AG09319 (cell line): ENCODE measurements at places on chromosomes 6 and 20.
A peak's percentile ranks its signal among the peaks of the same experiment; 100 is the strongest.

GRCh38 chr6:37507077-37507476 lies 7.4 kb upstream of the CCDC167 start:
- no peak for DNase-seq

GRCh38 chr6:161226009-161226964 lies 47.6 kb downstream of the AGPAT4 start:
- no peak for DNase-seq

GRCh38 chr6:82951935-82952334 lies 113.7 kb downstream of the UBE3D start:
- no peak for DNase-seq

- no peak for DNase-seq
Observed at GRCh38 chr6:113731541-113731940, 125.6 kb upstream of the MARCKS start.

- no peak for DNase-seq
Observed at GRCh38 chr6:2558098-2558680, 192.5 kb downstream of the MYLK4 start.

DNA sequence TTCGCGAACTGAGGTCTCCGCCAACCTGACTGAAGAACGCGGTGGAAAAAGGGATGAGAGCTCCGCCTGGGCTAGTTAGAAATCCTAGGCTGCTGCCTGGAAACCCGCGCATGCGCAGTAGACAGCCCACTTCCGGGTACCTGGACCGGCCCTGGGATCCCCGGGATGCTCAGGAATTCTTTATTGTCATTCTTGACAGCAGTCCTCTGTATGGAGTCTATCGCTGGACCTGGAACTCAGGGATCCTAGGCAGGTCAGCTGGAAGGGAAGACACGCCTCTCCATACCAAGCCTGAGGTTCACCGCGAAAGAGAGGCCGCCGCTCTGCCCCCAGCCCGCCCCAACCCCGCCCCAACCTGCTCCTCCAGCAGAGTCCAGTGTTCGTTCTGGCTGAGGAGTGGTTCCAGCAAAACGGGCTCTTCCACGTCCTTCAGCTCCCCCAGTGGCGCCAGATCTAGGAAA lies 1379.2 kb upstream of the DEFB115 start:
- DNase-seq: no peak

DNA sequence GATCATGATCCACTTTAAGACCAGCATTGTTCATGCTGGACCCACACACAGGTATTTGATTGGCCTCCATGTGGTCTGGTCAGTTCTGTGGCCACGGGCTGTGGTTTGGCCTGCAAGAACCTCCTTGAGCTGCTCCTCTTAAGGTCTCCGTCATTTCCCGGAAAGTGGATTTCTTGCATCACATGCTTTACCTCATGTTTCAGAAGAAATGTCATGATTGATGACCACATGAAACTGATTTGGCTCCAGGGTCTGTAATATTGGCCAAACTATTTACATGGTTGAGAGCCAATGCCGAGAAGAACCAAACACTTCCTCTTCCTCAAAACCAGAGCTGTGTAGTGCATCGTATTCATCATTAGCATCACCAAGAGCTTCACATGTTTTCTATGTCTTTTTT lies 13.2 kb upstream of the RSPH3 start:
- no peak for DNase-seq

- no peak for DNase-seq
Observed at GRCh38 chr6:143575901-143576426, 64.4 kb upstream of the FUCA2 start.

GRCh38 chr6:42831237-42831636 lies 48.2 kb upstream of the RPL7L1 start:
- no peak for DNase-seq

DNA sequence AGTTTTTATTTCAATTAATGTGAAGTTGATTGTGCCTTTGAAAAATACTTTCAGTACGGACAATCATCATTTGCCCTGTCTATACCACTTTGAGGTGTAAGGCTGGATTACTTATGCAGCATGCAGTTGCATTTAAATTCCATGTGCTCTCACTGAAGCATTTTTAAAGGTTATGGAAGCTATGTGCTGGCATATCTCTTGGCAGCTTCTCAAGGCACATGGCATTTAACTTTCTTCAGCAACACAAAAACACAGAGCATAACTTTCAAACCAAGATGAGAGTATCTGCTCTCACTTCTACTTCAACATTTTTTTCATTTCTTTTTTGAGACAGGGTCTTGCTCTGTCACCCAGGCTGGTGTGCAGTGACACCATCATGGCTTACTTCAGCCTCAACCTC lies 360.6 kb upstream of the RUNX2 start:
- no peak for DNase-seq

DNA sequence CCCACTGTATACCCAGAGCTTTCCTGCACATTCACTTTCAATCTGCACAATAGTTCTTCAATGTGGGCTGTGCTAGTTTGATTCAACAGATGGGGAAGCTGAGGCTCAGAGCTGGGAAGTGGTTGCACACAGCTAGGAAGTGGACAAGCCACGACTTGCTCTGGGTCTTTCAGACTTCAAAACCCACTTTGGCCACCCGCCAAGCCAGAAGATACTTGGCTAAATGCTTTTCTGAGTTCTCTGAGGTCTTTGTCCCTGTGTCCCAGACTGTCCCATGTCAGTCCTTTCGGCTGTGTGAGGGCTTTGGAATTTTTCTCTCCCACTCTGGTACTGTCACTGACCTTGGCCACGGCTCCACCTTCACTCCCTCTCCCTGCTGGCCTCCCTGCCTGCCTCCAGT lies 10.6 kb downstream of the PDYN start:
- DNase-seq: no peak

DNA sequence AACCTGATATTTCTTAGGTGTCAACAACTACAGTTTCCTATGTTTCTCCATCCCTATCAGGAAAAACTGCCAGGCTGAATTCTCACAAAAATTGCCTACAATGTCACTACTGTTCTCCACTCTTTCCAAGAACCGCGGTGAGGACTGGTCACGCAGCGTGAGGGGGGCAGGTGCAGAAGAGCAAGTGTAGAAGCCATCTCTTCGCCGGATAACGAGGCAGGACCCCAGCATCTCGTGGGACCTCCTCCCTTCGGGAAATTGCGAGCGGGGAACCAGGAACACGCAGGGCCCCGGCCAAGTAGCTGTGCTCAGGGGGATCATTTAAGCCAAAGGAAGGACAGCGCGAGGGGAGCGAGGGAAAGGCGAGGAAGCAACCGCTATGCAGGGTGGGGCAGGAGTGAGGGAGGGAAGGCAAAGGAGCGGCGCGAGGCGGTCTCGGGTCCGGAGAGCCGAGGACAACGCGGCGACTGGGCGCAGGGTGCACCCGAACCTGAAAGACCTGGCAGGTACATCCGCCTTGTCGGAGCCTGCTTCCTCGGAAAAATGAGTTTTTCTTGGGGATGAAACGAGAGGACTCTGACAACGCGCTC lies 559 bp downstream of the APMAP start:
- no peak for DNase-seq

GRCh38 chr6:104566411-104566810 lies 293.3 kb downstream of the HACE1 start:
- DNase-seq: no peak

DNA sequence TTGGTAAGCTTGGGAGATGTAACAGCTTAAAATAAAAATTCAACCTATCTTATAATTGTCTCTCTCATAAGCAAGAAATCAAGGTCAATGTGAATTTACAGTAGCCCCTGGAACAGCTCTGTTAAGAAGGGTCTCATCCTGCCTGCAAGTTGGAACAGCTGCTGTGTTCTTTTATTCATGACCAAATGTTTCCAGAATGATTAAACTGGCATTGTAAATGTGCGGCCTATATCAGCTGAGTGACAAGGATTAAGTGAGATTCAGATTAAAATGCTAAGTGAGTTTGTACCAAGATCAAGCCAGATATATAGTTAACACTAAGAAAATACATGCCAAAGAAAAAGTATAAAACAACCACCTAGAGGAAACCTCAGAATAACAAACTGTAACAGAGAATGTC lies 45.3 kb upstream of the NRSN1 start:
- no peak for DNase-seq

- DNase-seq: no peak
Observed at GRCh38 chr6:108027594-108027993, 46.9 kb downstream of the OSTM1 start.

DNA sequence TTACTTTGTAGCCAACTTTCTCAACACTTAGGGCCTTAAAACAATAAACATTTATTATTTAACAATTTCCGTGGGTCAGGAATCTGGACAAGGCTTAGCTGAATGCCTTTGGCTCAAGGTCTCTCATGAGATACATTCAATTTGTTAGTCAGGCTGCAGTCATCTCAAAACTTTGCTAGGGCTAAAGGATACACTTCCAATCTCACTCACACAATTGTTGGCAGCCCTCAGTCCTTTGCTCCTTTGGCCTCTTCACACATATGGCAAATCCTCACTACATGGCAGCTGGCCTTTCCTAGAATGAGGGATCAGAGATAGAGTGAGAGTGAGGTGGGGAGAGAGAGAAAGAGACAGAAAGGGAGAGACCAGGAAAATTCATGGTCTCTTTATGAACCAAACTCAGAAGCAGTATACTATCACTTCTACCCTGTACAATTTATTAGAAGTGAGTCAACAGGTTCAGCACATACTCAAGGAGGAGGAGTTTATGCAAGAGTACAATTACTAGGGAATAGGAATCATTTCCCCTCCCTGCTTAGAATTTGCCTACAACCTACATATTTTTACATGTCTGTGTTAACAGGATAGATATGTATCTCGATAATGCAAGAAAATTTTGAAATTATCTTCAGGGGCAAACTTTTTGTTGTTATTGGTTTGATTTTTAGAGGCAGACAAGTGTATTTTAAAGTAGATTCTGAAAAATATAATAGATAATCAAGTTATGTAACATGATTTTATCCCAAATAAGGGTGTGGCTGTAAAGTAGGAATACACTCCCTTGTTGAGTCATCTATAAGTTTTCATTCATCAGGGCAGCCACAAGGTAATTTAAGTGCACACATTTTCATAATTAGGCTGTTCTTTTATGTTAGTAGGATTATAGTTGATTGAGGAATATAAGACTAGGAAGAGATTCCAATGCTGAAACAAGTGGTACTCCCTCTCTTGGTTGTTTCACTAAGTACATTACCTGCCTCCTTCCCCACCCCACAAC lies 85.9 kb upstream of the HMGCLL1 start:
- peak; percentile 44 for DNase-seq

- DNase-seq: peak; percentile 89
Observed at GRCh38 chr20:10079964-10080363, 45.2 kb downstream of the ANKEF1 start.

DNA sequence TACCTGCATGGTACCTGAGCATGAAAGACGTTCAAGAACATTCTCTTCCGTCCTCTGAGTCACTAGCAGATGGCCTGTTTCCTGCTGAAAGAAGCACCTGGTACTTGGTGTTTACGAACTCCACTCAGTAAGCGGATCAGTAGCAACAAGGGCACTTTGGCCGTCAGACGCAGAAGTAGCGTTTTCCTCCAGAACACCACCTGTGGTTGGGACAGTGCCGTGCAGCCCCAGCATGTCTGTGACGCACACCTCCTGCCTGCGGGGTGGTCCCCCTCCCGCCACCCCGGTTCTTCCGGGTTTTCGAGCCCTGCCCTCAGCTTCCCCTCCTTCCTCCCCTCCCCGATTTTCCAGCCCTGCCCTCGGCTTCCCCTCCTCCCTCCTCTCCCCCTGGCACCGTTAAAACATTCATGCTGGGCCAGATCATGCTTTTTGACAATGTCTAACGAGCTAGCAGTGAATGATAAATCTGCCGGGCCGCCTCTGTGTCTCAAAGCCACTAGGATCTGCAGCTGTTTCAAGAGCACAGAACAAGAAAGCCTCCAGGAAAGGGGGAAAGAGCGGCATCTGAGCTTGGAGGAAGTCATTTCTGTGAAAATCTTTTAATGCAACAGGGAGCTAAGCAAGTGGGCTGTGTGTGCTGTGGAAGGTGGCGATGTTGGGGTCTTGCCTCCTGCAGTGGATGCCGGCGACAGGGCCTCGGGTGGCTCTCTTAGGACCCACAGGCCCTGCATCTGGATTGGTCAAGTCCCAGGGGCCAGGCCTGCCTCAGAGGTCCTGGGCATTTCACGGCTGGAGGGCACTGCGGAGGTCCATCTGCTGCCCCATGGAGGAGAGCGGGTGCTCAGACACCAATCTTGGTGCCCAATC lies 207.9 kb downstream of the ERMARD start:
- DNase-seq: no peak

GRCh38 chr6:84775751-84776150 lies 11.4 kb upstream of the TBX18 start:
- no peak for DNase-seq

DNA sequence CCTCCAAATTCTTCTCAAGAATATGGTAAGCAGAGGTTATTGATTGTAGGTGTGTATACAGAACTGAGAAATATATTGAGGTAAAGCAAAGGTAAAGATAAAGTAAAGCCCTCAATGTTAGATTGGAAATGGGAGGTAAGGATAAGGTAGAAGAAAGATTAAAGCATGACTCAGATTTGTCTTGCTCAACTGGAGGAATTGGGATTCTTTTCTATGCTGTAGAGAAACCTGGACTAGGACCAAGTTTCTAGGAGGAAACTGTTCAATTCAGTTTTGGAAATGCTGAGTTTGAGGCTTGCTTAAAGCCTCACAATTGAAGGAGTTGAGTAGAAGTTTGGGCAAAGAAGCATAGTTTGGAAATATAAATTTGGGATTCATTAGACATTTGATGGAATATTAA lies 634.0 kb upstream of the PTCHD4 start:
- DNase-seq: no peak

DNA sequence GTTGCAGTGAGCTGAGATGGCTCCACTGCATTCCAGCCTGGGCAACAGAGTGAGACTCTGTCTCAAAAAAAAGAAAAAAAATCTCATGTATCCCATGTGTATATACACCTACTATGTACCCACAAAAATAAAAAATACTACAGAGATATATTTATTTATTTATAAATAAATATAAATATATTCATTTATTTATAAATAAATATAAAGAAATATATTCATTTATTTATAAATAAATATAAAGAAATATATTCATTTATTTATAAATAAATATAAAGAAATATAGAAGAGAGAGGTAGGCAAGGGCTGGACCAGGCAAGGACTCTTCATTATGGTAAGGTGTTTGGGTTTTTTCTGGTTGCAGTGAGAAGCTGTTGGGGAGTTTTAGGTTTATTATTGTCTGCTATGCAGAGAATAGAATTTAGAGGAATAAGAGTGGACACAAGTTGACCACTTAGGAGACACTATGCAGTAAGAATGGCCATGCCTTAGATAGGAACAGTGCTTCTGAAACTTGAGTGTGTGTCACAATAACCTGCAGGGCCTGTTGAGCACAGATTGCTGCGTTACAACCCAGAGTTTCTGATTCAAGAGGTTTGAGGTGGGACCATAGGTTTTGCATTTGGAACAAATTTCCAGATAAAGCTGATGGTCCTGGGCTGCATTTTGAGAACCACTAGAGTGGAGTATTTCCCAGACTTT lies 254.2 kb downstream of the EYA4 start:
- no peak for DNase-seq

DNA sequence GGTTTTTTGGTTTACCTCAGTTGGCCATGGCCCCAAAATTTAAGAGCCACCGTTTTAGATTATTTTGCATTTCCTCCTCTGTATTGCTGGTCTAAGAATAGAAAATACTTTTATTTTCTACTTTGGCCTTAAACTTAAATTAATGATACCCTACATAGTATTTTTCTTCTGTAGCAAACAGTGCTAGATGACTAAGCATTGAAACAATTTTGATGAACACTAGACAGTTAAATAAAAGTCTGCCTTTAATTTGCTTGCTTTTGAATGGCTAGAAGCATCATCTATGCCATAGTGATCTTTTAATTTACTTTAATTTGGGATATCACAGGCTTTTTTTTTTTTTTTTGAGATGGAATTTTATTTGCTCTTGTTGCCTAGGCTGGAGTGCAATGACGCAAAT lies 106.4 kb downstream of the CD109 start:
- DNase-seq: no peak
